Transverse colon (tissue), 4 donors: ENCODE measurements at places on chromosomes 2 and 18. TPM values are rescaled to one million over a fixed set of nuclear protein-coding genes. Genes with fewer than 3 reads are reported as not detected.

Gene TMEM169
- 6.4 TPM for total RNA-seq

- no peak for DNase-seq
Observed at GRCh38 chr2:162244541-162245031, 1.3 kb upstream of the FAP start.

Gene BMP10
- not detected for total RNA-seq

Gene CROCC2
- not detected for total RNA-seq

- no peak for DNase-seq
Observed at GRCh38 chr18:52933356-52933755, 593.4 kb downstream of the DCC start.

DNA sequence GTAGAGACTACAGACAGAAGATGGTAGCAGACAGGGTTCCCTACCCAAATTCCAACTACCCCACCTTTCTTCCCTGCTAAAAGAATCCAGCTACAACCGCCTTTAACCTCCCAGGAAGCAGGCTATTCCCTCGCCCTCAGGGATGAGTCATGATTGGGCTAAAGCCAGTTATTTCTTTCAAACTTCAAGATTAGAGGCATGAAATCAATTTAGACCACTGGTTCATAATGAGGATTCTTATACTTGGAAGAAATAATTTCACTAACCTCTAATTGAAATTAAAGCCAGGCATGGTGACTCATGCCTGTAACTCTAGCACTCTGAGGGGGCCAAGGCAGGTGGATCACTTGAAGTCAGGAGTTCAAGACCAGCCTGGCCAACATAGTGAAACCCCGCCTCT lies 20.0 kb downstream of the TRIP12 start:
- DNase-seq = no peak

DNA sequence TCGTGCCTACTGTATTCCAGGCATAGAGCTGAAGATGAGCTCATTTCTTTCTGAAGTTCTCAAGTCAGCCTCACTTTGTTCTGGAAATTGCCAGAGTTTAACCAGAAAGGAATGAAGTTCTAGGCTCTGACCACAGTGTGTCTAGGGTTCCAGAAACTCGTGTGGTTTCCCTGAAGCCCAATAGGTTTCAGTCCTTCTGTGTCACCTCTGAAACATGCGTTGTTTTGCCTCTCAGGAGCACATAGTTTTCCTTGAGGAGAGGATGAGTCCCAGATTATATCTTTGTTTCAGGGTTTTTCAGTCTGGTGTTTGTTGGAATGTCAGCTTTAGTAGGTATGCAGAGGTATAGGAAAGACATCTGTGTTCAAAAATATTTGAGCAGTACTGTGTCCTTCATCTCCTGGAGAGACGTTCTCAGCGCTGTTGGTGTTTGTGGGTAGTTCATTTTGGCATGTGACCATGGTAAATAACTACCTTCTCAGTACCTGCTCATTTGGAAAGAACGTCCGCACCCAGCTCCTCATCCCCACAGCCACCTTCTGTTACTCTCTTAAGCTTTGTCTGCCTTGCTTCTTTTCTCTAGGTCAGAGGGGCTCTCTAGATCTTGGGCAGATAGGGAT lies 56.6 kb downstream of the RALBP1 start:
- no peak for DNase-seq

Gene GULP1
- 25.7 TPM for total RNA-seq

Gene CD207
- not detected for total RNA-seq

DNA sequence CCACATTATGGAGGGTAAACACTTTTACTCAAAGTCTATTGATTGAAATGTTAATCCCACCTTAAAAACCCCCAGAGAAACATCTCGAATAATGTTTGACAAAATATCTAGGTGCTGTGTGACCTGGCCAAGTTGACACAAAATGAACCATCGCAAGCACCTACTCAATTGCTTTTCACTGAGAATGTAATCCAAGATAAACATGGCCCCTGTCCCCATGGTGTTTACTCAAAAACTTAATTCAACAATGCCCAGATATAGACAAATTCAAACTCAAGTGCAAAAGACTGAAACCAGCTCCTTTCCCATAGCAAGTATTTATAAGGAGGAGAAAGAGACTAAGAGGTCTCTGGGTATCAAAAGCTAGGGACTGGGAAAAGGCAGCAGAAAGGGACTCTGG lies 15.0 kb upstream of the ACMSD start:
- no peak for DNase-seq
